ENCODE measurements at places on chromosomes 7 and 10.

DNA sequence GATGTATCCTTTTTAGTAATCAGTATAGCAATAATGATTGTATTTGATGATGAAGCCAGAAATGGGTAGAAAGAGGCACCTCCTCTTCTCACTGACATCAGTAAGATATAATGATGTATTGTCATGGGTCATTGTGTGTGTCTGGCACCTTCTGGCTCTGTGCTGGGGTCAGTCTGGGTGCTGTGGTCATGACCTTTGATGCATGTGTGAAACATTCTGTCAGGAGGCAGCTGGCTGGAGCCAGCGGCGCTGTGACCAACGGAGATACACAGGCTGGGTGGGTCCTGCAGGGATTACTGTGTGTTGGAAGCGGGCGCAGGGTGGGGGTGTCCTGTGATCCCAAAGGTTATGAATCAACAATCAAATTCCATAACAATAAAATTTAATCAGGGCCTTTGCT, 35.2 kb downstream of the EEPD1 start:
- DNase-seq, result peak; percentile 27

- DNase-seq, result no peak
Measured at GRCh38 chr10:67224553-67224952, 298.7 kb downstream of the LRRTM3 start.

- no peak for DNase-seq
Measured at GRCh38 chr10:24603333-24603732, 120.4 kb downstream of the ARHGAP21 start.

DNA sequence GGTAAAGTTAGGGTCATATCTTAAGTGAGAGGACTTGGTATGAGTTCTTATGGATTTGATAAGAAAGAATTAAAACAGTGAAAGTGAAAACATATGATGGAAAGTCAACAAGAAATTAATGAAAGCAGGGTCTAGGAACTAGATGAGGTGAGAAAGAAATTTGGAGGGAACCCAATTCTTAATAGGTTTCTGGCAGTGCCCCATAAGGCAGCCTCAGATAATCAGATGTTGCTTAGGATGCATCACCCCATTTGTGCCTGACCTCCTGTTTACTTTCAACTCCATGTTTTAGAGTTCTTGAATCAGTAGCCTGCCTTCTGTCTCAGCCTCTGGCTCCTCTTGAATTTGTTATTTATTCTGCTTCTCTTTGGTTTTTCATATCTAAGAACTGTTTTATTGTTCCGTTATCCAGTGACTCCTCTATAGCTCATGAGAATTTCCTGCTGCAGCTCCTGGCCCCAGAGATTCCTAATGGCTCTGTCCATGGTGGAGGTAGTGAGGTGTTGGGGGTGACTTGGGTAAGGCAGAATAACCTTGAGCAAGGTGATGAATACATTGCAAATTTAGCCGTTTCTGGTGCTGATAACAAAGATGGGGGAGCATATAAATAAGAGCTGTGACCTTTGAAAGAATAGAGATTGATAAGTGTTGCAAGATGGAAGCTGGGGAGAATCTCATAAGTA, 17.6 kb downstream of the ITGB8 start:
- DNase-seq, result no peak

GRCh38 chr10:78381107-78381506, 347.4 kb downstream of the RPS24 start:
- no peak for DNase-seq

- DNase-seq, result no peak
Measured at GRCh38 chr7:127953423-127954356, 77.5 kb downstream of the LRRC4 start.

- no peak for DNase-seq
Measured at GRCh38 chr10:5552376-5553321, 27.9 kb downstream of the CALML3 start.

- no peak for DNase-seq
Measured at GRCh38 chr7:1847260-1848001, 177.4 kb downstream of the ELFN1 start.

DNA sequence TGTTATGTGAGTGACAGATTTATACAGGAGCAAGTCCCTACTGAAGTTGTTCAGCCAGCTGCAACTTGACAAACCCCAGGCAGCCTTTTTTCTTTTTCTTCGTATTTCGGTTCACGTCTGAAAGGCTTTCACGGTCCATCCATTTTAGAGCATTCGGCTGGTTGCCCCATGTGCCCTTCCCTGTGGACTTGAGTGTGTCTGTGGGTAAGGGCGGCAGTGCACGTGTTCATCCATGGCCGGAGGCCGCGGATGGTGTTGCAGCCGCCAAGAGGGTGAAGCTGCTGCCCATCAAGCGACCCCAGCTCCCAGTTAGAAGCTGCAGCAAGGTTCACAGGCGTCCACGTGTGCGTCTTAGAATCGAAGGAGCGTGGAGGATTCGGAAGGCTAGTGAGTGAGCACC, 35.9 kb downstream of the PPP2R2D start:
- no peak for DNase-seq

- DNase-seq, result no peak
Measured at GRCh38 chr10:71622616-71623015, 97.0 kb downstream of the C10orf105 start.

GRCh38 chr10:117535298-117536071, 7.1 kb upstream of the EMX2 start:
- DNase-seq, result no peak

DNA sequence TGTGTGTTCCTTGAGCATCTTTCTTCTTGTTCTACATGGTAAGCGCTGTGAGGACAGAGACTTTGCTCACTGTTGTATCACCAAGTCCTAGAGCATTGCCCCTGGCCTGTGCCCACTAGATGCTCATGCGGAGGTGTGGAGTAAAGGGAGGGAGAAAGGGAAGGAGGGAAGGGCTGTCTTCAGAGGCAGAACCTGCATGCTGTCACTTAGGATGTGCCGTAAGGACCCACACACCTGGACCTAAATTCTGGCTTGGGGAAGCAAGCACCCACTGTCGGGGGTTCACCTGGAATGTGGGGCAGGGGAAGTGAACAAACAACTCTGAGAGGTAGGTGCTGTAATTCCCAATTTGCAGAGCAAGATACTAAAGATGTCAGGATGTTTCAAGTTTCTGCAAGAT, 129.5 kb downstream of the PTPN20 start:
- no peak for DNase-seq

- no peak for DNase-seq
Measured at GRCh38 chr7:50664461-50664922, 99.3 kb upstream of the DDC start.

- DNase-seq, result no peak
Measured at GRCh38 chr7:152136686-152137085, 111.2 kb downstream of the GALNT11 start.

DNA sequence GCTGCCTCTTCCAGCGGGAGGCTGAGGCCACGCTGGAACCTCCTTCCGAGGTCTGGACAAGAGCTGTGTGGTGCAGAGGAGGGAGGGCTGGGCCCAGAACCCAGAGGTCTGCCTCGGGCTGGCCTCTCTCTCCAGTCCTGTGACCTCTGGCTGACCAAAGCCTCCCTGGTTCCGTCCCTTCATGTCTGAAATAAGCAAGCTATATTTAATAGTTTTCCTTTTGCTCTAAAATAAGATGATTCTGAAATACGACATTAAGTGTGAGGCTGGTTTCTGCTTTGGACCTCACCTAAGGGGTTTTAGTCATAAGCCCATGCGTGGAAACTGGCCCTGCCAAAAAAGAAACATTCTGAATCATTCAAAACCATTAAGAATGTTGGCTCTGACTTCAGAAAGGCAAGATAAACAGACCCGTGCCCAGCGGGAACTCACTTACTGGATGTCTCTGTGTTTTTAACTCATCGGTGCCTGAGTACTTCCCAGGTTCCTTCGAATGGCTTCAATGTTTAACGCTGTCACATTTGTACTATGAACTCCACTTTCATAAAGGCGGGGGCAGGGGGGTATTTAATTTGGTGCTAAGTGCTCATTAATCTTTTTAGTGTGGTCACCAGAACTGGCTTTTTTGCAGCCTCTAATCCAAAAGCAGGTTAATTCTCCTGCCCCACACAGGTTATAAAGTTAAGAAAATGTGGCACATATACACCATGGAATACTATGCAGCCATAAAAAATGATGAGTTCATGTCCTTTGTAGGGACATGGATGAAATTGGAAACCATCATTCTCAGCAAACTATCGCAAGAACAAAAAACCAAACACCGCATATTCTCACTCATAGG, 157.5 kb upstream of the KLF14 start:
- DNase-seq, result no peak

GRCh38 chr7:151051108-151051507, 2.8 kb downstream of the ASIC3 start:
- peak; percentile 62 for DNase-seq

Data from caudate nucleus (tissue), 63 donors.